HTR-8/SVneo (cell line): ENCODE measurements at places on chromosomes 7 and 10.

DNA sequence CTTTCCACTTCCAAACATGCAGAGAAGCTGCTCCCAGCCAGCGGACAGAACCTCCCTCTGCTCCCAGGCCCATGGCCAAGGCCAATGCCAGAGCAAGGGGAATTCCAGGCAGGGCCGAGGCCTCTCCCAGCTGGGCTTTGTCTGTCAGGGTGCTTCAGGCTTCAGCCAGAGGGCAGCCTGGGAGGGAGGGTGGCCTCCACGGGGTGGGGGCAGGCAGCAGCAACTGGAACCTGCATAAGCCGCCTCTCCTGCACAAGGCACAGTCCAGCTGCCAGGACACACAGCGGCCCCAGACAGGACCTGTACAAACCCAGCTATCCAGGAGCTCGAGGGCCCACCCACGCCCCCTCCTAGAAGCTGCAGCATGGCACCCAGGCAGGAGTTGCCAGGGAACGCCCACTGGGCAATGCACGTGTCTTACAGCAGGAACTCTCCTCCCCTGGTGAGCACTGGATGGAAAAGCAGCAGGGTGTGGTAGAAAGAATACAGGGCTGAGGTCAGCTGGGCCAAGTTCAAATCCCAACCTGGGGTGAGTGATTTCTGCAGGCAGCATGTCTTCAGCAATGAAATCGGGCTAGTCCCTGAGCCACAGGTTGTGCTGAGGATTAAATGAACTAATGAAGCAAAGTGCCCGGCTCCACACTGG, 7.6 kb downstream of the FAM53B start:
- DNase-seq: no peak

DNA sequence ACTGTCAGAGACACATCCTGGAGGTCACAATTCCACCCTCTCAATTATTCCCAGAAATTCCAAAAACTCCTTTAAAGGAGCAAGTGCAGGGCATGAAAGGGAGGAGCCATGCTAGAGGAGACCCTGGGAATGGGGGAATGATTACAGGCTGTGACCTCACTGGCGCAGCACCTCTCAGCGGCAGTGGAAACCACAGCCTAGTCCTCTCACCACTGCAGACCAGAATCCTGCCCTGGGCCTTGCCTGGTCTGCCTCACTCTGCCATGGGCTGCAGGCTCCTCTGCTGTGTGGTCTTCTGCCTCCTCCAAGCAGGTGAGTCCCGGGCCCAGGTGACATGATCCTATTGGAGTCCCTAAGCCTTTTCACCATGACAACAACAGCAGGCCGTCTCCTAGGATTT, 50.5 kb upstream of the PRSS58 start:
- no peak for DNase-seq

DNA sequence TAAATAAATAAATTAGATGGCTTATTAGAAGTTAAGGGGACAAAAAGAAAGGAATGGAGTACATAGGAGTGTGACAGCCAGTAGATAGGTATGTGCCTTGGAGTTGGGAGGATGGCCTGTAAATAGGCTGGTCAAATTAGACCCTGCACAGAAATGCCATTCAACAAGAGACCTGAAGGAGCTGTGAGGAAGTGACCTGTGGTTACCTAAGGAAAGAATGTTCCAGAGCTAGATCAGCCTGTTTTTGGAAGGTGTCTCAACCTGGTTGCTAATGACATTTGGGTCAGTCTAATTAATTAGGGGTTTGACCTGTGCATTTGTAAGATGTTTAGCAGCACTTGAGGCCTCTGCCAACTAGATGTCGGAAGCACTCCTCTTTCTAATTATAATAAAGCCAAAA, 315.3 kb upstream of the PLXDC2 start:
- no peak for DNase-seq

GRCh38 chr10:132808383-132809231, 22.7 kb upstream of the NKX6-2 start:
- no peak for DNase-seq

- no peak for DNase-seq
Measured at GRCh38 chr10:49655099-49655498, 24.4 kb upstream of the C10orf53 start.

GRCh38 chr7:1535701-1536454, 5.4 kb downstream of the MAFK start:
- no peak for DNase-seq

- no peak for DNase-seq
Measured at GRCh38 chr10:20986049-20986448, 88.9 kb upstream of the NEBL start.

GRCh38 chr10:30371954-30372353, 22.9 kb upstream of the MTPAP start:
- DNase-seq: no peak

DNA sequence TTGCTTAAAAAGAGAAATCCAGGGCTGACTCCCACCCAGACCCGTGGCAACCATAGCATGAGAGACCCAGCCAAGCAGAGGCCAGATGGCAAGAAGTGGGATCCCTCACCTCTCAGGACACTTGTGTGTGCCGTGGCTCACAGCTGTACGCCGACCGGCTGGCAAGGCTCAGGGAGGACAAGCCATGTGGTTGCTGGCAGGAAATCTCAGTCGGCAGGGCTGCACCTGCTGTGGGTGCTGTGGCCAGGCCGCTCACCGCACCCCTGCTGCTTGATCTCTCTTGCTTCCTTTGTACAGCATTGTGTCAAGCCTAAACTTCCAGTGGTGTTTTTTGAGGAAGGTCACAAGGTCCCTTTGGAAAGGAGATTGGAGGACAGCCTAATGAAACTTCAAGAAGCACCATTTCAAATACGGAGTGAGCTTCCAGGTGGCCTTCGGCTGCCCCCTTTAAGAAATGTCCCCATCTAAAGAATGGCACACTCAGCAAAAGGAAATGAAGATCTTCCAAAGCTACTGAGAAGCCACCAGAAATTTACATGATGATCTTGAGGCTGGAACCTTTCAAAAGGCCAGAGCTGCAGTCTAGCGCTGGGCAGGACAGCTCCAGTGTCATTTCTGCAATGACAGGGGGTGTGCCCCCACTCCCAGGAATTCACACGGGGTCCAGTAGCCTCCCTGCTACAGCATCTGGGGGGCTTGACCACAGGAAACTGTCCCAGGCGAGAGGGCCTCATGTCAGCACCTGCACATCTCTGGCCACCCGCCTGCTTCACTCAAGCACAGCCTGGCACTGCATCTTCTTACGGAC, 409.0 kb upstream of the MGMT start:
- DNase-seq: no peak

- DNase-seq: no peak
Measured at GRCh38 chr7:136309407-136309806, 332.2 kb upstream of the MTPN start.

DNA sequence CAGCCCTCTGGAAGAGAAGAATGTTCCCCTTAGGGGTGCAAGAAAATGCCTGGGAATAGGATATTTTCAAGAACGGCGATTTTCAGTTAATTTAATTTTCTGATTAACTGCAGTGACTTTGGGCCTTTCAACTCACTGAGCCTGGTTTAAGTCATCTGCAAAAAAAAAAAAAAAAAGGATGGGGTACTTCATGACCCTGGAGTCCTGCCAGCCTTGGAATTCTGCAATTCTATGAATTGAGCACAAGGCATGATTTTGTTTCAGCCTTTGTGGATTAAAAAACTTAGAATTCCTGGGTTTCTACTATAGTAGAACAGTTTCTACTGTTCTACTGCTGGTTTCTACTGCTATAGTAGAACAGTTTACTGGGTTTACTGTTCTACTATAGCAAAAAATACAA, 58.3 kb upstream of the CALD1 start:
- DNase-seq: no peak
